A549 (cell line): ENCODE measurements at places on chromosomes 2 and 18. TPM values are rescaled to one million over a fixed set of nuclear protein-coding genes. Genes with fewer than 3 reads are reported as not detected.

Gene MSTN
- 0.03 to 0.06 TPM (median 0.05 TPM) in 3 replicates for polyA plus RNA-seq

Gene FABP1
- not detected in 3 replicates for polyA plus RNA-seq

Gene TCF23
- not detected in 3 replicates for polyA plus RNA-seq

DNA sequence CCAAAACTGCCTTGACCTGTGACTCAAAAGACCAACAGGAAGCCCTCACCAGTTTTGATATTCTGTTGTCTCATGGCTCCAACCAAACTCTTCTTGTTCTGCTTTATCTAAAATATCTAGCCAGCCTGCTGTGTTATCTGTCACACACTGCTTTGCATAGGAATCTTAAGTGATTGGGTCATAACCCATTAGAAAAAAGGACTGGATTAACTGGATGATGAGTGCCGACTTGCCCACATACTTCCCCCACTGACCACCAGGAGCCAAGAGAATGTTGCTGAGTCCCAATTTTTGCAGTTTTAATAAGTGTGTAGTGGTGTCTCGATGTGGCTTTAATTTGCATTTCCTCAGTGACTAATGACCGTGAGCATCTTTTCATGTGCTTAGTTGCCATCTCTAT lies 6.5 kb downstream of the MOGAT1 start:
- no peak for DNase-seq

DNA sequence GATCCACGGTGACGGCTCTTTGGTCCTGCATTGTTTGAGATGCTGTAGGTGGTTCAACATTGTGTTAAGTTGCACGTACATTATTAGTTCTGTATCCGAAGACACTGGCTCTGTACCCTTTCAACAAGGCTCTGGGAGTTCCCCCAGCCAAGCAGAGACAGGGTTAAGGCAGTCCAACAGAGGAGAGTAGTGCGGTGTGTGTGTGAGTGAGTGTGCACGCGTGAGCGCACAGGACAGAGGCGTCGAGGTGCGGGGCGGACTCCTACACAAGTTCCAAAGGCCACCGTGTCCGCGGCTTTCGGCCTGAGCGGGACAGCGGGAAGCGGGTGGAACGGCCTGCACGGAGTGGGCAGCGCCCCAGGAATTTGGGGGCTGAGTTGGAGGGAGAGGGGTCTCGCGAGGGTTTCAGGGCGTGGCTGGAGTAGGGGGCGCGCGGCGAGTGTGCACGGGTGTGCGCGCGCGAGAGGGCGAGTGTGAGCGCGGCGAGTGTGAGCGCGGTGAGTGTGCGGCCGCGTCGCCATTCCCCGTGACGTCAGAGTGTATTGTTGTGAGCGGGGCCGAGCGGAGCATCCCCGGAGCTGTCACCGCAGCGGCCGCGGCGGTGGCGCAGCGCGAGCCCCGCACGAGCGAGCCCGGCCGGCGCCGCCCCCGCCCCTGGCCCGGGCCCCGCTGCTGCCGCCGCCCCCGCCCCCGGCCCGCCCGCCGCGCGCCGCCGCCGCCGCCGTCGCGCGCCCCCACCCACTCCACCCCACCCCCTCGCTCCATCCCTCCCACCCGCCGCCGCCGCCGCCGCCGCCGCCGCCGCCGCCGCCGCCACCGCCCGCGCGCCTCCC lies at the start of gene ASXL3:
Gene ASXL3 (plus strand): TSS at position 535 of the 833 bp plus-strand sequence. CDS start 413 bp downstream, outside the sequence.
- no peak for DNase-seq

DNA sequence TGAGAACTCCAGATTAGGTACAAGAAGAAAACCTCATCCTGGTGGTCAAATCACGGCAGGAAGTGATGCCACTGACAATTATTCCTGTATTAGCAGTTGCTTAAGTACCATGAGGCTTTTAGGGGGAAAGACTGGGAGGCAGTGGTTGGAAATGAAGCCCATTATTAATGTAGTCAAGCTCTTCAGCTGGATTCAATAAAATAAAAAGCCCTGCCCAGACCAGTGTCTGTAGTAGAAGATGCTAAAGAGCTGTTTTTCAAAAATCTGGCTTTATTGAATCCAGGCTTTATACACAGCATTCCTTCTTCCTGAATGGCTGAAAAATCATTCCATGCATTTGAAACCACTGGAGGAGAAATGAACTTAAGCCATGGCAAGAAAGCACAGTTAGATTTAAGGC lies 155.2 kb downstream of the BCL2 start:
- no peak for DNase-seq

DNA sequence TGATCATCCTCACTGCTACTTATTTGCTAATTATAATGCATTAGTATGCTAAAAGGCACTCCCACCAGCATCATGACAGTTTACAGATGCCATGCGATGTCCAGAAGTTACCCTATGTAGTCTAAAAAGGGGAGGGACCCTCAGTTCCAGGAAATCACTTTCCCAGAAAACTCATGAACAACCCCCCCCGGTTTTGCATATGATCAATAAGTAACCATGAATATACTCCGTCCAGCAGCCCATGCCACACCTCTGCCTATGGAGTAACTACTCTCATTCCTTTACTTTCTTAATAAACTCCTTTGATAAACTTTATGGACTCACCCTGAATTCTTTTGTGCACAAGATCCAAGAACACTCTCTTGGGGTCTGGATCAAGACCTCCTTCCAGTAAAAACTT lies 86.8 kb downstream of the MALT1 start:
- DNase-seq: no peak

GRCh38 chr18:8797206-8797605 lies 91.8 kb downstream of the MTCL1 start:
- DNase-seq: no peak

- no peak for DNase-seq
Measured at GRCh38 chr2:226788064-226788463, 11.6 kb downstream of the IRS1 start.

DNA sequence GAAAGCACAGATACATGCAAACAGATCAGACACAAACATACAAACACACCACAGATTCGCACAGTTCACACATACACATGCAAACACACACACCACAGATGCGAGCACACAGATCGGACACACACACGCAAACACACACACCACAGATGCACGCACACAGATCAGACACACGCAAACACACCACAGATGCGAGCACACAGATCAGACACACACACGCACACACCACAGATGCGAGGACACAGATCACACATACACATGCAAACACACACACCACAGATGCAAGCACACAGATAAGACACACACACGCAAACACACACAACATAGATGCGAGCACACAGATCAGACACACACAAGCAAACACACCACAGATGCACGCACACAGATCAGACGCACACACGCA lies 149.0 kb downstream of the PXDN start:
- no peak for DNase-seq

- DNase-seq: no peak
Measured at GRCh38 chr2:160940699-160941098, 219.5 kb upstream of the TANK start.

DNA sequence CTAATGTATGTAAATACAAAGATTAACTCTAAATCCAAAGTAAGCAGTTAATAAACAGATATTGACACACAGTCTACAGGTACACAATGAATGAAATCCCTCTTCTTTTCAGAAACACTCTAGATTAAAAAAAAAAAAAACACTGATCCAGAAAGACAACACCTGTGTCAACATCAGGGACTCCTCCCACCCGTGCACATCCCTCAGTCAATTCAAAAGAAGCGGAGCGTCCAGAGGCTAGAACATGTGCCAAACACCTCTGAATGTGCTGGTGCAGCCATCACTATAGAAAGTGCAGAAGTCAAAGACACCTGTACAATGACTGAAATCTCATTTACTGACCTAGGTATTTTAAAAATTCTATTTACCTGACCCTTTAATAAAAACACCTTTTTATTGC lies 622.6 kb upstream of the ID2 start:
- DNase-seq: no peak
